Calu3 (cell line): ENCODE measurements at places on chromosomes 11 and 22.
A peak's percentile ranks its signal among the peaks of the same experiment; 100 is the strongest.

GRCh38 chr11:35491231-35491871, 34.1 kb downstream of the PAMR1 start:
- no peak for DNase-seq

GRCh38 chr11:64776875-64777274, 1.5 kb downstream of the SF1 start:
- no peak for DNase-seq

GRCh38 chr11:119361056-119361787, 14.7 kb upstream of the MFRP start:
- no peak for DNase-seq

DNA sequence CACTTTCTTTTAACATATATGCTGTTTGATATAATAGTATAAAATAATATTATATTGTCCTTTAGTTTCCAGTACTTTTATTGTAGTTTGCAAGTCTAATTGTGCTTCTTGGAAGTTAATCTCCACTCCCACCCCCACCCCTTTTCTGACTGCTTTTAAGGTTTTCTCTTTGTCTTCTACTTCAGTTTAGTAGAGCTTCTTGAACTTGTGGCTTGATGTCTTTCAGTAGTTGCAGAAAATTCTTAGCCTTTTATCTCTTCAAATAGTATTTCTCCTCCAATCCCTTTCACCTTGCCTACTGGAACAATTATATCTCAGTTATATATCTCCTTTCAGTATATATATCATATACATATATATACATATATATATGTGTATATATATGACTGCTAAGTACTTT, 56.6 kb downstream of the PARVG start:
- DNase-seq, result no peak

DNA sequence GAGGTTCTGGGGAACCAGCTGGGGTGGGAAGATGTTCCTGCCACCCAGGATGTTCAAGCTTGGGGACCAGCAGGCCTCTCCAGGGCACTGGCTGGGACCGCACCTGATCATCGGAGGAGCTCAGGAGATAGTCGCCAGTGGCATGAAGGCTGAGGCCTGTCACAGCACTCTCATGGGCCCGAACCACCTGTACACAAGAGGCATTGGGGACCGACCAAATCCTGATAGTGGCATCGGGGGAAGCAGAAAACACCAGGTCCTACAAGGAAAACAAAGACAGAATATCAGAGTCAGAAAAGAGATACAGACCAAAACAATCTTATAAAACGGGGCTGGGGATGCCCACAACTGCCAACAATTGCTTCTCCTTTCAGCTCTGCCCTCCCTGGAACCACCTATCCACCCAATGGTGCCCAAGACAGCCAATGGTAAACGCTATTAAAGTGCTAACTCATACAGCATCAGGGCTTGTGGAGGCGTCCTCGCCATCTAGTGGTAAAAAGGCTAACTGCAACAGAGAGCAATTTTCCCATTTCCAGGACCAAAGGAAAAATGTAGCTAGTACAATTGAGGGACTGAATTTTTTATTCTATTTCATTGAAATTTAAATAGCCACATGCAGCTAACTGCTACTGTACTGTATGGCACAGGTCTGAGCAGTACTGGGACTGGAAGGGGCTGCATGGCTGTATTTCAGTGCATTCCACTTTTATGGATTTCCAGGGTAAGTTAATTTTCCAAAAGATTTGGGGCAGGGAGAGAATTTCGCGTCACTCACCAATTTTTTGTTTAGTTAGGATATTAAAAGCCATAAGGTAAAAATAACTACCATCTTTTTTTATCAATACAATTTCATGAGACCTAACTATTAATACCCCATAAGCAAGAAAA, 7.1 kb downstream of the PRPF19 start:
- DNase-seq, result peak; percentile 58
